ENCODE measurements at places on chromosomes 6 and 20.

DNA sequence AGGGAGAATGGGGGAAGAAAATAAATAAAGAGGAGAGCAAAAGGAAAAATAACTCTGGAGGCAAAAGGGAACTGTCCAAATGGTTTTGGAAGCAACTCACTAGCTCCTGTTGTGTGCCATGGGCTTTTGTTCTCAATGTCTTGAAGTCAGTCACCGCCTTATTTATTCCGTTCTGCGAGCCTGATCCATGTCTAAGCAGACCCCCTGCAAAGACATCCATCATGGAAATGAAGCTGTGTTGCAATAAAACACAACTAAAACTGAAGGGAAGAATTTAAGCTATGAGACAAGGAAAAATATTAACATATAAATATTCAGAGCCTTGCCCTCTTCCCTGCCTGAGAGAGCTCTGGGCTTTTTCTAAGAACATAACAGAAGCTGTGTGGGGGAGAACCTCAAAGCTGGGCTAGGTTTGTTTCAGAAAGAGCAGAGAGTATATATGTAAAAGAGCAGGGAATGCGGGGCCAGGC lies 373.2 kb upstream of the CNR1 start:
- no peak for DNase-seq

DNA sequence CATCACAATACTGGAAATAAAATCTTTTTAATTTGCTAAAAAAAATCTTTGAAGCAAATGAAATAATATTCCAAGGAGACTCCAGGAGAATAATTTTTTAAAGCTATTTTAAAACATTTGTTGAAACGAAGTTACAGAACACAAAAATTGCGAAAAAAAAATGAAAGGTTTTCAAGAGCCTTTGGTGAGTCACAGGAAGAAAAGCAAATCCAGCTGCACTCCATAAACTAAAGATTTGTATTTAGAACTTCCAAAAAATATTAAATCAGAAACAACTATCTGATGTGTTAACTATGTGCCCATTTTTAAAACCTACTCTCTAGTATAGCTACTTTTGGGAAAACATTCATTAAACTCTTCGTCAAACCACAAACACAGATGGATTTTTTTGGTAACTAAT lies 23.6 kb downstream of the PDSS2 start:
- DNase-seq, result no peak

- DNase-seq, result no peak
These were observed 468.0 kb downstream of the UTRN start for GRCh38 chr6:144753023-144753705.

DNA sequence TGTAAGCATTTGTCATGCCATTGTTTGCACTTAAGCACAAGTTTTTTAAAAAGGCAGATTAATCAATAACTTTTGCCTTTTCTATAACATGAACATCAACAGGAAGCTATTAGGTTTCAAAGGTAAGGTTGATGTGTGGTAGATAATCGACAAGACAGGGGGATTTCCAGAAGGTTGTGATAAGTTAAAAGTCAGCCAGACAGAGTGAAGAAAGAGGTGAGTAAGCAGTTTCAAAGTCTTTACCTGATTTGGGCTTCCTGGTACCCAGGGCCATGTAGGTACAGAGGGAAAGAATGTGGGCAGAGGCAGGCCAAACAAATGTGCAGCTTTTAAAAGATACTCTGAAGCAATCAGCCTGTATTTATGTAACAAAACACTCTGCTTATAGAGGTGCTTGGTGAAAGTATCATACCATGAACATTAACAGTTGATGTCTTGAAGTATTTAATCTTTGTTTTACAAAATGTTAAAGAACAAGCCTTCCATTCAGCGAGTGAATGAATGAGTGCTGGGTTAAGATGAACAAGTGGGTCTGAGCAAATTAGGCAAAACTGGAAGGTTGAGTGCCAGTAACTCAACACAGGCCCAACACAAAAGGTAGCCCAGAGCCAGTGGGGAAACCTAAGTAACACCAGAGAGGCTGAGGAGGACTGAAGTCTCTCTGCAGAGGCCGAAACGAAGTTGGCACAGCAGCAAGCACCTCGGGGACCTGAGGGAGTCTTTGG lies 60.2 kb downstream of the LRRC1 start:
- no peak for DNase-seq

GRCh38 chr20:38085026-38085425 lies 51.5 kb downstream of the RPRD1B start:
- DNase-seq, result no peak

GRCh38 chr6:116011520-116011919 lies 49.2 kb downstream of the FRK start:
- DNase-seq, result no peak
